ENCODE measurements at places on chromosomes 7 and 10.

DNA sequence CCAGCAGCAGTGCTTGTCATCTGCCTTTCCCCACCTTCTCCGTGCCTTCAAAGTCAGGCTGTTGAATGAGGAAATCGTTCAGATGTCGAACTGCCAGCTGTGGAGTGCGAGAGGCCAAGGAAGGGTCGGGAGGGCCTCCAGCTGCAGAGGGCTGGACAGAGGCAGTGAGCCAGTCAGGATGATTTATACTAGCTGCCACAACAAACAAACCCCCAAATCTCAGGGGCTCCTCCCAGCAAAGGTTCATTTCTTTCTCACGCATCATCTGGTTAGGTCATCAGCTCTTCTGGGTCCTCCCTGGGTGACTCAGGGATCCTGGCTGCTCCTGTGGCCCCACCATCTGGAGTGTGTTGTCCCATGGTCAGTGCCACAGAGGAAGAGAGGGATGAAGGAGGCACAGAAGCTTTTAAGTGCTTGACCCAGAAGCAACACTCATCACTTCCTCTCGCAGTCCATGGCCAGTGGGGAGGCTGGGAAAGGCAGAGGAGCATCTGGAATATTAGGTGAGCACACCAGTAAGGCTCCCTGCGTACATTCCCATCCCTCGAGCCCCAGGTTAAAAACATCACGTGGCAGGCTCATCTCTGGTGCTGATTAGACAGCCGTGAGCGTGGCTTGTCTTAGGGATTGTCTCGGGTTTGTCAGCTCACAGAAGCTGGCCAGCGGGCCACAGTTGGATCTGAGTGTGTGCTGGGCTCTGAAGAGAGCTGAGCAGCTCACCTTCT lies 140.7 kb downstream of the RGS10 start:
- DNase-seq, result no peak

GRCh38 chr7:132739271-132739955 lies 163.1 kb upstream of the PLXNA4 start:
- no peak for DNase-seq

GRCh38 chr7:46996972-46997371 lies 584.9 kb downstream of the TNS3 start:
- DNase-seq, result no peak

GRCh38 chr10:30775779-30776591 lies 146.4 kb upstream of the LYZL2 start:
- no peak for DNase-seq

DNA sequence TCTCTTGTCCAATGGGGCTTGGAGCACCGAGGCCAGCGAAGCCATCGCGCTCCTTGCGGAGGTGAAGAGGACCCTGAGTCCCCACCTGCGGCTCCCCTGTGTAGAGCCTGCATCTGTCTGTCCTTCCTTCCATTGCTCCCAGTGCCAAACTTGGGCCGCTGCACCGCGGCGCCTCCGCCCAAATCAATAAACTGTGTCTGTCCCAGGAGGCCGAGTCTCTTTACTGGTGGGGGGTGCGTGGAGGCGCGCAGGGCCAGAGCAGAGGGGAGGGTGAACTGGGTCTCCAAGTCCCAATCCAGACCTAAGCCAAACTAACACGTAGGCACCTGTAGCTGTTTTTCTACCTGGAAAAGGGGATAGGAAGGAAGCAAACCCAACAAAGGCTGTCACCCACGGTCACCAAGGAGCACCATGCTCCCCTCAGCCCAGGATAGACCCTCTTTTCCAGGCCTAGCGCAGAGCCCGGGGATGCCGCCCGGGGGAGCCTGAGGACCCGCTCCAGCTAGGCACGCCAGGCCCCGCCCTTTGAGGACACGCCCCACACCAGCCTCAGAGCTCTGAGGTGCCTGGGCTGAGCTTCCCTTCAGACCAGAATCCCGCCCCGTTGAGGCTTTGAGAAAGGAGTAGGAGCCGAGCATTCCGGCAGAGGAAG lies 1.2 kb upstream of the CHAT start:
- DNase-seq, result no peak

DNA sequence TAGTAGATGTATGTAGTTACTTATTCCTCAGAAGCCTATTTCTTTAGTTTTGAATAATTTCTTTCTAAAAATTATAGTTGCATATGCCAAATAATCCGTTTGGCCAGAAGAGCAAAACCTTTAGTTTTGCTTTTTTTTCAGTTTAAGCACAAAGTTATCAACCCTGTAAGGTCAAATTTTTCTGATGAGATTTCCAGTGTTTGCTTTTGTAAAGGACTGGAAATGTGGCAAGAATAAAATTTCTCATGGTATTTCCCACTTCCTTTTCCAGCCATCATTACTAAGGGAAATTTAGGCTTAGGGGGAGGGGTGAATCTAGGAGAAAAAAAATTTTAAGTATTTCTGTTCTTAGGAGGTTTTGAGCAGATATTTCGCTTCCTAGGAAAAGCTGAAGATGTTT lies 7.6 kb downstream of the CALD1 start:
- no peak for DNase-seq

DNA sequence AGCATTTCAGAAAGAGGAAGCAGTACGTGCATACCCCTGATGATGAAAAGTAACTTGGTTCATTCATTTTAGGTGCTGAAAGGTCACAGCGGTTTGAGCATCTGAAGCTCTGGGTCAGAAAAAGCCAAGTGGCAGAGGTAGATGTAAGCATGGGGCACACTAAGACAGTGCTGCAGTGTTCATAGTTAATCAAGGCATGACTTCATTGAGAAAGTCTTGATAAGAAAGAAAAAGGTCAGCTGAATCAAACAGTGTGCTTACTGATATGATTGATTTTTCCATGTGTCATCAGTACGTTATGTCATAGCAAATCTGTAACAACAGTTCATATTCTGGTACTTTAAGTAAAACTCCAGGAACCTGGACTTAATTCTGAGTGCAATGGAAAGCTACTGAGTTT lies 107.7 kb upstream of the PCLO start:
- DNase-seq, result no peak

GRCh38 chr7:22090107-22090506 lies 144.4 kb upstream of the CDCA7L start:
- no peak for DNase-seq

GRCh38 chr7:76020031-76020714 lies 25.8 kb upstream of the TMEM120A start:
- DNase-seq, result peak; percentile 62

GRCh38 chr10:101562231-101562630 lies 25.8 kb downstream of the POLL start:
- no peak for DNase-seq

DNA sequence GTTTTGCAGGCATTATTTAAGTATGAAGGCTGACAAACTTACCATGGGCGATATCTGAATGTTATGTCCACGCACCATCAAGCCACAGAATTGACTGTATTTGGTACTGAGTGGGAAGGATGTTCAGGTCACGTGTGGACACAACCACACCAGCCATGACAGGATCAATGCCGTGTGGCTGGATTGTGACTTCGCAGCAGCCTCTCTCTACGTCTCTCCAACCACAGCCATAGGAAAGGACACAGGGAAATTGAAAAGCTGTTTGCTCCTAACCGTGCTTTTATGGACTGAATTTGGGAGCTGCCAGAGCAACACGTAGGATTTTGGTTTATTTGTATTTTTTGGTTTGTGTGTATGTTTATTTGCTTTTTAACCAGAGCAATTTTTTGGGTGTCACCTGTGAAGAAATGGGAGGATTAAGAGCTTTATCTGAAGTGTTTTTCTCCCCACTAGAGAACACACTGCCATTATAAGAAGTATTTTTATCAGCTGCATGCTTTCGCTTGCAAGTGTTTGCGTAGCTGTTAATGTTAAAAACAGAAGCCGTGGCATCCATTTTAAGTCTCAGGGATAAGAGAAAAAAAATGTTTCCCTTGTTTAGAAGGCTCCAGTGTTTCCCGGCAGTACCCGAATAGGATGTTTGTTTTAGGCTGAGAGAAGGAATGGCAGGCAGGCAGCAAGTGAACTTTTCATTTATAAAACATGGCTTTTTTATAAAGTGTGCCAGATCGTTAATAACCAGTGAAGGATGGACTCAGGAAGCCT lies 401.1 kb upstream of the NFE2L3 start:
- DNase-seq, result peak; percentile 86

- DNase-seq, result no peak
Observed at GRCh38 chr10:87092376-87092860, 2.2 kb downstream of the GLUD1 start.

- DNase-seq, result no peak
Observed at GRCh38 chr7:48473205-48473865, 302.1 kb downstream of the ABCA13 start.
